ENCODE measurements at places on chromosomes 4 and X. TPM values are rescaled to one million over a fixed set of nuclear protein-coding genes. Genes with fewer than 3 reads are reported as not detected.

DNA sequence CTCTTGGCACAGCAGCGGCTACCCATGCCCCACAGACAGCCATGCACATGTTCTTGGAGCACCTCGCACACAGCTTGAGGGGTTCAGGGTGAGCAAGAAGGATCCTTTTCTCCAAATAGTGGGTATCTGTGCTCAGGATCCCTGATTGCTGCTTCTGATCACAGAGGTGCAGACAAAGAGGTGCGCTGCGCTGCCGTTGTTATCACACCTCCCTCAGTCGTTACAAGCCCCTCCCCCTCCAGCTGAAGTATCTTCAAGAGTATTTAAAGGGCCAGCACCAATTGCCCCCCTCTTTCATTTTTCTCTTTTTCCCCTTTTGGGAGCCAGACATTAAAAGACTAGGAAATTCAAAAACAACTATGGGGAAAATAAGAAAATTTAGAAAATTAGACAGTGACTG lies 44.3 kb downstream of the NELFA start:
- no peak for DNase-seq

- peak; percentile 39 for DNase-seq
Measured at GRCh38 chrX:40097504-40098263, at the start of gene BCOR. BCOR (minus strand) TSS chrX:40097958; CDS start chrX:40077929, 20,029 bp downstream.

- peak; percentile 35 for DNase-seq
Measured at GRCh38 chrX:39652336-39652735, 445.4 kb downstream of the BCOR start.

DNA sequence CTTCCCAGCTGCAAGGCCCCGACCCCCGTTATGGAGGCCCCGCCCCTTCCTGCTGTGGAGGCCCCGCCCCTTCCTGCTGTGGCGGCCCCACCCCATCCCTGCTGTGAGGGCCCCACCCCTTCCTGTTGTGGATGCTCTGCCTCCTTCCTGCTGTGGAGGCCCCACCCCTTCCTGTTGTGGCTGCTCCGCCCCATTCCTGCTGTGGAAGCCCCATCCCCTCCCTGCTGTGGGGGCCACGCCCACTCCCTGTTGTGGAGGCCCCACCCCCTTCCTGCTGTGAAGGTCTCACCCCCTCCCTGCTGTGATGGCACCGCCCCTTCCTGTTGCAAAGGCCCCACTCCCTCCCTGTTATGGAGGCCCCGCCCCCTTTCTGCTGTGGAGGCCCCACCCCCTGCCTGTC lies 104.9 kb upstream of the PSAPL1 start:
- DNase-seq: no peak

DNA sequence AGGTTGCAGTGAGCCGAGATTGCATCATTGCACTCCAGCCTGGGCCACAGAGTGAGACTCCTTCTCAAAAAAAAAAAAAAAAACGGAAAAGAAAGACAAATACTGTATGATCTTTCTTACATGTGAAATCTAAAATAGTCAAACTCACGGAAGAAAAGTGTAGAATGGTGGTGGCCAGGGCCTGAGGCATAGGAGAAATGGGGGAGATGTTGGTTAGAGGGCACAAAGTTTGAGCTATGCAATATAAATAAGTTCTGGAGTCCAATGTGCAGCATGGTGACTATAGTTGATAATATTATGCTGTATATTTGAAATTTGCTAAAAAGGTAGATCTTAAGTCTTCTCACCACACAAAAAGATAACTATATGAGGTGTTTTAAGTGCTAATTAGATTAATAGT lies 1.3 kb upstream of the FGA start:
- DNase-seq: no peak

HMX1 gene
- total RNA-seq: not detected

CXCL8 gene
- 4.4 TPM for total RNA-seq
